Dermis blood vessel endothelial cell (primary cell): ENCODE measurements at places on chromosomes 6 and 20. TPM values are rescaled to one million over a fixed set of nuclear protein-coding genes. Genes with fewer than 3 reads are reported as not detected.

- no peak for DNase-seq
These were observed 3.9 kb downstream of the CNKSR3 start for GRCh38 chr6:154506582-154506981.

DNA sequence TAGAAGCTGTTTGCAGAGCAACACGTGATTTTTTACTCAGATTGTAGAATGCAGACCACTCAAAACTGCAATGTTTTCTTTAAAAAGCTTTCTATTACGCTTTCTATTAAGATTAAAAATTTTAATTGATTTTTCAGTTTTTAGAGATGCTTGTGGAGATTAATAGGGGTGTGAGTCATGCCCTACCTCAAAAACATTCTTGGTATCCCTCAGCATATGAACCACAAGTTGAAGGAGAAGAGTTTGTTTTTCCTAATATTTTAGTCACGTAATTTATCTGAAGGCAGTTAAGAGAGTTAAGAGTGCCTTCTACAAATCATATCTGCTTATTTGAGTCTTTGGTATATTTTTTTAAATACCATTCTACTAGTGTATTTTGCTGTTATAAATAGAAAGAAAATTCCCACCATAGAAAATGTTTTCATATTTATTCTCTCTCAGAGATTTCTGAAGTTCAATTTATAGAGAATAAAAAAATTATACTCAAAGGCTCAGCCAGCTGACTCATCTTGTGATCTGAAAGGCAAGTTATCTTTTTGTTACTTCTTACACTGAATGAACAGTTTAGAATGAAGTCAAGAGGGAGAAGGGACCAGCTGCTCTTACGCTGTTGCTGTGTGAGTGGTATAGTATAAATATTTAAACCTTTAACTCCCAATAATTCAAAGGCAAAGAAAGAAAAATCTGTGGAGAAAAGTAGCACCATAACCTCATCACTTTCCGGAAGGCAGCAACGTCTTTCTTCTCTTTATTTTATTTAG, 7.6 kb downstream of the RIPOR2 start:
- DNase-seq, result no peak

GRCh38 chr6:36593569-36594028, 563 bp upstream of the SRSF3 start:
- DNase-seq, result peak; percentile 58

DNA sequence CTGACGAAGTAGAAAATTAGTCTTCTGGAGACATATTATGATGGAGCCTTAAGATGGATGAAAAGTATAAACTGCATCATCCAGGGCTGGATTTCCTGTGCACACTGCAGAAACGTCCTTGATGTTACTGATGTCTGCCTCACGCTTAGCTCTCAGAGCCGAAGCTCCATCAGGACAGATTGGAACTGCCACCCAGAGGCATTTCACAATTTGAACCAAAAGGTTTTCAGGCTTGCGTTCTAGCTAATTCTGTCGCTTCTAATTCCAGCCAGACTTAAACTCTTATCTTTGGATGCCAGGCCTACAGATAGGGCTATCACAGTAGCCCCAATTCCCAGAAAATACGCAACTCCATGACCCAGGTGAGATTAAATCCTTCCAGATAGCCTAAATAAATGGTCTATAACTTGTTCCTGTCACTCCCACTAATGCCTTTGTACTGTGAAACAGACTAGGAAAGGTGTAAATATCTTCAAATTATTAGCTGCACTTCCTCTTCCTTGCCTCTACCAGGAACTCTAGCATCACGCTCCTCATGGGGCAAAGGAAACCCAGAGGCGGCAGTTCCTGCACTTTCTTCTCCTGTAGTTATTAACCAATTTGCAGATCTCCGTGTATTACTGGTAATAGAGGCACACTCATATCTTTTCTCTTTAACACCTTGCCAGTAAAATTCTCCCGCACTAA, 634.6 kb downstream of the PRKN start:
- DNase-seq, result no peak

GRCh38 chr6:28281288-28282064, at the start of gene PGBD1:
TSS of gene PGBD1 (plus strand) at chr6:28281572. CDS start at chr6:28283814, 2,242 bp downstream.
- DNase-seq, result peak; percentile 86

DNA sequence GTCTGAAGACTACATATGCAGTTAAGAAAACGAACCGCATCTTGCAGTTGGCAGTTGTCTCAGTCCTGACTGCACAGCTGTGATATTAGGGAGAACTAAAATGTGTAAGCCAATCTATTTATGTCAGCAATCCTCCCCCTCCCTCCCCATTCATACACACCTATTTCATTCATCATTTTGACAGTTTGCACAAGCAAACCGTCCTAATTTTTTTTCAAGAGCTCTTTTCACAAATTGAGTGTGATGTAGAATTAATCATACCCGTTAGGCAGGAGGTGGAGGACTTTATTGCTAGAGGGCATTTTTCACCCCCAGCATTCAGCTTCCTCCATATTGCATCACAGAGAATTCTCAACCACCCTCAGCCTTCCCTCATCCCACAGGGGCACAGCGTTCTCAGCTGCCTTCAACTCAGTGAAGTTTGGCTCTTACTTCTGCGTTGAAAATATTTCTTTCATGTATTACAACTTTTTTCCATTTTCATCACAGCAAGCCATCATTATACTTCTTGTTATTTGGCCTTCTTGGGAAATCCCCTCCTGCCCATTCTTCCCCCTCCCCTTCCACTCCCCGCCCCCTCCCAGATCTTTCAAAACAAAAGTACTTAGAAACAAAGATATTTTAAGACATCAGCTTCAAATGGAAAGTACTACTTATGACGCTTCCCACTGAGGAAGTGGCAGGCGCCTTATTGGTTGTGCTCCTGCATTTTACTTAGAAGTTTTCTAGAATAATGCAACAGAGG, 37.5 kb downstream of the NOX3 start:
- DNase-seq, result peak; percentile 78

DNA sequence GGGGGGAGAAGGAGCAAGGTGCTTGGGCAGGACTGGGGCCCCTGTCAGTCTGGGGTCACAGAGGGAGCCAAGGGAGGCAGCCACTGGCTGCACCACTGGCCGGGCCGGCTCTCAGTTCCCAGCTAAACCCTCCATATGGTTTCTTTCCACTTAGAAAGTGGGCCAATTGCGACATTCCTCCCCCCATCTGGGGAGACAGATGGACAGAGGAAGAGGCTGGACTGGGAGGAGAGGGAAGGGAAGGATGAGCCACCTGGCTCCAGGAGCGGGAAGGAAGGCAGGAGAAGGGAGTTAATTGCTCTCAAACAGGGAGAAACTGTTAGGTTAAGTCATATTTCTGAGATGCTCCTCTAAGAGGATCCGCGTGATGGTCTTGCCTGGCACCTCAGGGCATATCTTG, 82.2 kb downstream of the GRM4 start:
- no peak for DNase-seq

DNA sequence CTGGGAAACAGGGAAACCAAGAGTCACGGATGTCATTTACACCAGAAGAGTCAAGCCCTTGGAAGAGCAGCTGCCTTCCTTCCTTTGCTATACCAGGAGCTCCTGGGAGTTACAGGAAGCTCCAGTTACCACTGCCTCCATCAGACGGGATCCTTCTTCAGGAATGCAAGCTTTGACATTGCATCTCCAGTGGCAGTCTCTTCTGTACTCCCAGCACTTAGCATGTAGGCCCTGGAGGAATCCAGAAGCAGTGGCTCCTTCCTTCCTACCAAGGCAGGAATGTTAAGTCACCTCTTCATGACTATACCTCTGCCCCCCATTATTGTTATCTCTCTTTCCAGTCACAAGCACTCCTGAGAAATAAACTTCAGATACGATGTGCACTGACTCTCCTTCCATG, 836.0 kb downstream of the MAFB start:
- no peak for DNase-seq

GRCh38 chr6:26156850-26157250, 69.6 kb downstream of the HFE start:
- peak; percentile 66 for DNase-seq

GRCh38 chr6:12717356-12717755, 789 bp downstream of the PHACTR1 start:
- peak; percentile 2 for DNase-seq

DNA sequence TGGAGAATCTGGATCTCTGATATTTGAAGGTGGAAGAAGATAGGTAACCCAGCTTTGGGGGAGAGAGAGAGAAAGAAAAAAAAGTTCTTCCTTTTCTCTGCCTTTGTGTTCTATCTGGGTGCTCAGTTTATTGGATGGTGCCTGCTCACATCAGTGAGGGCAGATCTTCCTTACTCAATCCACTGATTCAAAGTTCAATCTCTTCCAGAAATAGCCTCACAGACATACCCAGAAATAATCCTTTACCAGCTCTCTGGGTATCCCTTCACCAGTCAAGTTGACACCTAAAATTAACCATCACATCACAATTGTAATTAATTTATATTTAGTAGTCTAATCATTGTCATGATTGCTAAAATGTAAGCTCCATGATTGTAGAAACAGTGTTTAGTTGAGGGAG, 189.1 kb downstream of the EPM2A start:
- DNase-seq, result no peak

DNA sequence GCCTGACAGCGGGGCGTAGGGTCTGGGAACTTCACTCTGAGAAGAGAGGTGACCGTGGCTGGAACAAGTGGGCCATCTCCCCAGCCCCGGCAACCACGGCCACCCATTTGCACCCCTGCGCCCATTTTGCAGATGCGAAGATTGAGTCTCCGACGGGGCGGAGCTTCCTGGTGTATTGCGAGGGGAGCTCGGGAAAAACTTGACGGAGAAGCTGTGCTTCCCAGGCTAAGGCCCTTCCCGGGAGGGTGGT, 653 bp downstream of the ZNF335 start:
- DNase-seq, result no peak

DNA sequence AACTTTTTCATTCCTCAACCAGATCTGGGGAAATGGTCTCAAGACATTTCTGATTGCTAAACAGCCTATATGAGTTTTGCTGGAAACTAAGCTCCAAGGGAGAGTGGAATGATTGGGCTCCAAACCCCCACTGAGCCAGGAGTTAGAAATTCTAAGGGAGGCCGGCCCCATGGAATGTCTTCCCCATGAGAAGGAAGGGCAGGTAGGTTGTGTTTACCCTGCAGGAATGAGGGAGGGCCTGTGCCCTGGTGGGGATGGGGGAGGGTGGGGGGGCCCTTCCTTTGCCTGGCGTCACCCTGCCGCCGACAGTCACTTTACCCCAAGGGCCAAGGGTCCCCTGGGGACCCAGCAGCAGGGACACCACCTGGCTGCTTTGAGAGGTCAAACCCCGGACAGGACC, 298.9 kb downstream of the TFAP2C start:
- DNase-seq, result no peak

- DNase-seq, result peak; percentile 61
These were observed 32.5 kb upstream of the DLGAP4 start for GRCh38 chr20:36273414-36274180.

GRCh38 chr20:14783766-14784165, 446.4 kb upstream of the FLRT3 start:
- no peak for DNase-seq

DNA sequence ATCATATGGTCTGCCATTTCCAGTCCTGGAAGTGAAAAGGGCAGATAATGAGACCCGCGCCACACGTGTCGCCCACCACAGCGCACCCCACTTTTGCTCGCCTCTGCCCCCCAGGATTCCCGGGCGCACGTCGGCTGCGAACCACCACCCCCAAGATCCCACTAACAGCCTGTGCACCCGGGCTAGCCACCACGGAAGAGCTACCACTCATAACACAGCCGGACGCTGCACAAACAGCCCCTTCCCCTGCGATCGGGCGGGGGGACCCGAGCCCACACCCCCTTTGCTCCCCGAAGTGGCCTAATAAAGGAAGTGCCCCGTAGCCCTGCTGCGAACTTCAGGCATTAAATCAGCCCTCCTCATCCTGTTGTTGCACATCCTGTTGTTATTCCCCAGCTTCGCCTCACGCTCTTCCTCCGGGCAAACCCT, 506 bp downstream of the CITED2 start:
- DNase-seq, result no peak

- DNase-seq, result no peak
These were observed 30.4 kb downstream of the KIZ start for GRCh38 chr20:21156266-21156665.

- DNase-seq, result no peak
These were observed 185.6 kb downstream of the OR2B2 start for GRCh38 chr6:27726619-27727023.

DNA sequence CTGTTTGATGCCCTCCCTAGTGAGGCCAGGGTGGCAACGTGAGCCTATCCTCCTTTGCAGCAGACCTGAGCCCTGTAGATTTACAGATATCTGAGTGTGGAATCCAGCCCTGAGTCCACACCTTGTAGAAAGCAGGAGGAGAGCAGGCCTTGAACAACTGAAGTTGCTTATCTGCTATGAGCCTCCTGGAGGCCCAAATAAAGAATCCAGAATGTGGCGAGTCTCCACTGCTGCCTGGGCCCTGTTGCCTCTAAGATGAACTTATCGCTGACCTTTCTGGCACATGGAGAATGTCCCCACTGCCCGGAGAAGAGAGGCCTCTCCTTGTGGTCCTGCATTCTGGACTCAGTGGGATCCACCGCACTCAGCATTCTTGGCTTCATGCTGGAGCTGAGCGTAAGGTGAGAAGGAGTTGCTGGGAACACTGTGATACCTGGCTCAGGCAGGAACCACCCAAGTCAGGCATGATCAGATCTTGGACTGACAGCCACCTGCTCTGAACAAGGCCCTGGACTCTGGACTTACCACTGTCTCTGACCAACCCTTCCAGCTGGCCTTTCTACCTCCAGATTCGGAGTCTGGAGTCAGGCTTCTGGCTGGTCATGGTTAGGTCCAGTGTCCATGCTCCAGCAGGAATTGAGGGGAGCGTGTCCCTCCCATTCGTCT, 5.8 kb upstream of the MANBAL start:
- DNase-seq, result no peak

Gene BANF2
- total RNA-seq, result not detected in 2 replicates

Gene OR12D3
- not detected in 2 replicates for total RNA-seq

Gene AVP
- total RNA-seq, result not detected in 2 replicates
